ENCODE measurements at places on chromosomes 5 and 9. TPM values are rescaled to one million over a fixed set of nuclear protein-coding genes. Genes with fewer than 3 reads are reported as not detected.

DNA sequence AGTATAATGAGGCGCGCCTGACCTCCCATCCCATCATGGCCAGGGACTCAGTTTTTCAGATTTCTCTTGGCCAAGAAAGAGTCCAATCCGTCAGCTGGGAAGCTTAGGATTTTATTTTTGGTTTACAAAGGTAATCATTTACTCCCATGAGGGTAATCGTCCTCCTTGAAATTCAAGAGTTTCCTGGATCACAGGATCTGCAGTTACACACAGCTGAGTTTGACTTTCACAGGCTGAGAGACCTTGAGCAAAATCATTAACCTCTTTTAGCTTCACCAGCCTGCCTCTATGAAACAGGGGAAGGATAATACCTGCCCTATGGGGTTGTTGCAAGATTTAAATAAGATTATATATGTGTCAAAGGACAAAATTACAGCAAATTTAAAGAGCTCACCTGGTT, 15.4 kb upstream of the AK3 start:
- no peak for DNase-seq

DNA sequence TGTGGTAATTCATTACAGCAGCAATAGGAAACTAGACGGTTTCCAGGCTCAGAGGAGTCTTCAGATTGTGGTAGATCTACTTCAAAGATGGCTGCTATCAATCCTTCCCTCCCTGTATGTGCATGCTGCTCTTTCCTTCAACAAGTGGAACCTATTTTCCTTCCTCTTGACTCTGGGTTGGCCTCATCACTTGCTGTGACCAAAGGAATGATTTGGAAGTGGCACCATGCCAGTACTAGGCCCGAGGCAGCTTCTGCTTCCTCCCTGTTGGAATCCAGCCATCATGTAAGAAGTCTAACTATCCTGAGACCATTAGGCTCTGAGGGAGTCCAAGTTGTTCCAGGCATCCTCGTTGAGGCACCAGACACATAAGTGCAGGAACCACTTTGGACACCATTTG, 46.5 kb upstream of the MCTP1 start:
- DNase-seq = no peak

DNA sequence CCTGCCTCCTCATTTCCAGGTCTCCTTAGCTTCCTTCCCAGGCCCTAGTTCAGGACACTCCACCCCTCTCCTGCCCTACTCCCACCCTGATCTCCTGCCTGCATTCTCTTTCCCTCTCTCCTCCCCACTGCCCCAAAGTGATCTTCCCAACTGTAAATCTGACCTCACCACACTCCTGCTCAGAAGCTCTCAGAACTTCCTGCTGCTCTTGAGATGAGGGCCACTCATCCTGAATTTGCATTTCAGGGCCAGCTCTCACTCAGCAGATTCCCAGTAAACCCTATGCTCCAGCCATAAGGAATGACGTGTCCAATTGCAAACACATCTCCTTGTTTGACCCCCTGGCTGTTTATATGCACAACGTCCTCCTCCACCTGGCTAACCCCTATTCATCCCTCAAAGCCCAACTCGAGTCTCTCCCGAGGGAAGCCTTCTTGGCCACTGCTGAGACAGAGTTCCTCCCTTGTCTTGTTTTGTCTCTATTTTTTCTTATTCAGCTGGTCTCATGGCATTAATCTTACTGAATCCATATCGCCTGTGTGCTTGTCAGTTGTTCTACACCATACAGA, 95.0 kb downstream of the NSG2 start:
- no peak for DNase-seq

GRCh38 chr9:25117791-25118190, 560.5 kb downstream of the TUSC1 start:
- DNase-seq = no peak

DNA sequence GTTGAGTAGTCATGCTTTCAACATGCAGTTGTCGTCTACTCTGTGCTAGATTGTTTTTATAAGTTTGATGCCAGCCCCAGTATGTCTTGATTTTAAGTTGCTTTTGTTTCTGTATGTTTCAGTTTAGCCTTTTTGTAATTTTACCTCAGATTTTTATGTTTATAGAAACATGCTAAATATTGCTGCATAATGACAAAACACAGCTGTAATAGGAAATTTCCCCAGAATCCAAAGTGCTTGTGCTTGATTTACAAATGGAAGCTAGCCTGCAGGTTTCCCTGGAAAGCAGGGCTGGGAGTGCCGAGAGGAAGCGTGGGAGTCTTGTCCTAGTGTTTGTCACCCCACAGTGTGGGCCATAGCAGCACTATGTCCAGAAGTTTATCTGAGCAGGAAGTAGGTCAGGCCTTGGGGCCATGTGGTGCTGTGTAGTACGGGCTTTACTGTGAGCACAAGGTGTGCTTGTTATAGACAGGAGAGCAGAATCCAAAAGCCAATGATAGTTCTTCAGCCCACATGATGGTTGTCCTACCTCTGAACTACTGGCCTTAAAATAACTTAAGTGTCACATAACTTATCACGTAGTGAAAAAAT, 100.0 kb upstream of the NREP start:
- no peak for DNase-seq

- DNase-seq = peak; percentile 84
Observed at GRCh38 chr5:150616024-150616470, 24.4 kb upstream of the SYNPO start.

DNA sequence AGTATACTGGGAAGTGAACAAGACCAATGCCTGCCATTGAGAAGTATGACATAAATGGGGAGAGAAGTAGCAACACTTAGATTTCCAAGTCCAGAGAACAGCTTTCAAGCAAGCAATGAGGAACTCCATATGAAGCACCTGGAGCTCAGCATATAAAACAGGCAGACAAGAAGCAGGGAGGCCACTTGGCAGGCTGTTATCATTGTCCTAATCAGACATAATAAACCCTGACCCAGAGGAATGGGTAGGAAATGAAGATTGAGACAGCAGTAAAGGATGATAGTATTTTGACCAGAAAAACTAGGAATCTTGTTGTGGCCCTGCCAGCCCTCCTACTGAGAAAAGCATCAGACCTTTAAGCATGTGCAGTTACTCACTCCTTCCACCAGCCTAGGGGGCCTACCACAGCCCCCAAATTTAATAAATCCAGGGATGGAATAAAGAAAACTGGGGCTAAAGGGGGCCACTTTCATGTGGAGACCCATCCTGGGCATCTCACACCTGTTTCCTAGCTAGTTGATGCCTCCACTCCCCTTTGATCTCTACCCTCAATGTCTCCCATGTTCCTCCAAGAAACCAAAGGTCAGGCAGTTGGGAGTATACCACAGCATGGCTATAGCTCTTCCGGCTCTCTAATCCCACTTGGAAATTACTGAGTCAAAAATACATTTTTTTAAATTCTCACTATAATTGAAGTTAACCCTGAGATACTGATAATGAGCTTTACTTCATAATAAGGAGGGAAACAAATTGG, 135.1 kb downstream of the SIL1 start:
- DNase-seq = peak; percentile 19

DNA sequence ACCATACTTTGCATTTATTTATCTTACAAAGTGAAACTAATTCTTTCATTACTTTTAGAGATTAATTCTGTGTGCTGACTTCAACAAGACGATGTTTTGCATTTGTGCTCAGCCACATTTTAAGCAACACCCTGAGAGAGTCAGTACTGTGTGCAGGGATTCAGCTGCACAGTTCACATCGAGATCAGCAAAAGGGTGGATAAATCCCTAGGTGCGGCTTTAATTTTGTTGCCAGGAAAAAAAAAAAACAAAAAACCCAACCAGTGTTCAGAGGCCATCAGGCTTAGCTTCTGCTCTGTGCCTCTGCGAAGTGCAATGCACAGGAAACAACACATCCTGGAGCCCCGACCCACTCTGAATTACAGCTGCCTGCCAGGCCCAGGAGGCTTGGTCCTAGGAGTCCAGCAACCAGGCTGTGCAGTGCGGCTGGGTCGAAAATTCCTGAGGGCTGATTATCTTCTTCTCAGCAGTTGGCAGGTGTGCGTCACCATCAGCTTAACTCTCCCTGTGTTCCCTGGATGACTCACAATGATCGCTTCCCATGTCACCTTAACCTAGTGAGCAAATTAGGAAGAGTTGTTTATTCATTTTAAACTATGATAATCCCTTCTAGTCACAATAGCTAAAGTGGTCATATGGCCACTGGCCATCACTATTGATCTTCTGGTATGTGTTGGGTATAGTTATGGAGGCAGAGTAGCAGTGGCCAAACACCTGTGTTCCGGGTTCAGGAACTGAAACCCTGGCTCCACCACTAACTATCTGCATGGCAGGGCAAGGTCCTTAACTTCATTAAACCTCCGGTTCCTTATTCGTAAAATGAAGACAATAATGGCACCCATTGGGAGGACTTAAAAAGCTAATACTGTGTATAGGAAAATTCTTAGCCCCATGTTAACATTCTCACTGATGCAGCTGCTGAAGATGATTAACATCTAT, 31.2 kb upstream of the NDUFB6 start:
- DNase-seq = no peak

- DNase-seq = no peak
Observed at GRCh38 chr9:30301271-30301963, 2083.0 kb upstream of the ACO1 start.

DNA sequence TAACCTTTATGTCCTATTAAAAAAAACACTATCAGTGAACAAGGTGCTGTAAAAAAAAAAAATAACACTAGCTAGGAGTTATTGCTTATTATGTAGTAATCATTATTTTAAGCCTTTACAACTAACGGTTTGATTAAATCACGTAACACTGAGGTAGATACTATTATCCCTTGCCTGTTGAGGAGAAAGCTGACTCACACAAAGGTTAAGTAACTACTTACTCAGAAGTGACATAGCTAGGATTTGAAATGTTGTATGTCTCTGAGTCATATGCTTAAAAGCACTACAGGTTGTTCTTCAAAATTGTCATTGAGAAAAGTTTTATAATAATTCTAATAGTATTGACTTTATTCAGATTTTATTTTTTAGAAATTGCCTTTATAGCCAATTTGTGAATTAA, 8.8 kb downstream of the TENT2 start:
- no peak for DNase-seq

DNA sequence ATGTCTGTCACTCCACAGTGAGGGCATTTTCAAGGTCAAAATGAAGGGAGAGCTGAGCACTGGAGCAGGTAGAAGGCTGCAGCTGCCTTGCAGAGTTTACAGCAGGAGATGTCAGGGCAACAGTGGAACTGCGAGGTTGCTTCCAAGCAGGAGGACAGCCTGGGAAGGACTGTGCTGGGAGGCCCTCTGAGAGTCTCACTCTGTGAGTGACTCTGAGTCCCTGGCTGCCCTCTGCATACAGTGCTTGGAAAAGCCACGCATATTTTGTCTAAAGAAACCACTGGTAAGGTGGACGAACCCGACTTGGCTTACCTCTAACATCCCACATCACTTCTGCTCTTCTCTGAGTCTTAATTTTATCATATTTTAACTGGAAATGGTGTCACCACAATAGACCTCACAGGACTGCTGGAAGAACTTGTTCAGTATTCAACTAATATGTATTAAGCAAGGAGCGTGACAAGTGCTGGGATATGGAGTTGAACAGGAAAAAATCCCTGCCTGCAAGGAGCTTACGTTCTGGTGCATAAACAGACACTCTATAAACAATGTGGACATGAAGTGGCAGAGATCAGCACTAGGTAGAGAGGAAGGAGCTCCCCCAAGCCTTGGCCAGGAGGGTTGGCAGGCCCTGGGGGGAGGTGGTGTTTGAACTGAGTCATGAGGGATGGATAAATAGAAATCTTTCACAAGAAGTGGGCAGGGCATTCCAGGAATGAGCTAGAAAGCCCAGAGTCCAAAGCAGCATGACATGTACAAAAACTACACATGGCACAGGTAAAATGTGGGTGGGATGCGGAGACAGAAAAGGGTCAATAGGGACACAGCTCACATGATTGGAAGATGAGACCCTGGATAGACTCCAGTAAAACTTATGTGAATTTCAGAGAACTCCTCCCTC, 64.0 kb upstream of the FOXE1 start:
- no peak for DNase-seq

- DNase-seq = no peak
Observed at GRCh38 chr9:68859347-68859746, 154.3 kb downstream of the PIP5K1B start.

DNA sequence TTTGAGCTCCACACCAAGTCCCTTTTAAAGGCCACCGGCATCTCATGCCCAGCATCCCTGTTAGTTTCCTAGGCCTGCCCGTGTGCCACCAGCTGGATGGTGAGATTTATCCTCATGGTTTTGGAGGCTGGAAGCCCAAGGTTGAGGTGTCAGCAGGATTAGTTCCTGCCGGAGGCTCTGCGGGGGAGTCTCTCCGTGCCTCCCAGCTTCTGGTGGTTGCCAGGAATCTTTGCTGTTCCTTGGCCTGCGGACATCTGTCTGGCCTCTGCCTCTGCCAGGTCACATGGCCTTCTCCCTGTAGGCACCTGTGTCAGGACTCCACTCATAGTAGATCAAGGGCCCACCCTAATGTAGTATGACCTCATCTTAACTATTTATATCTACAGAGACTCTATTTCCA, 45.4 kb downstream of the JADE2 start:
- peak; percentile 22 for DNase-seq

CD14 gene
- 35.8 TPM for total RNA-seq

IL3 gene
- not detected for total RNA-seq

ANKRD31 gene
- total RNA-seq = 0.17 TPM
